ENCODE measurements at places on chromosomes 2 and 18.

DNA sequence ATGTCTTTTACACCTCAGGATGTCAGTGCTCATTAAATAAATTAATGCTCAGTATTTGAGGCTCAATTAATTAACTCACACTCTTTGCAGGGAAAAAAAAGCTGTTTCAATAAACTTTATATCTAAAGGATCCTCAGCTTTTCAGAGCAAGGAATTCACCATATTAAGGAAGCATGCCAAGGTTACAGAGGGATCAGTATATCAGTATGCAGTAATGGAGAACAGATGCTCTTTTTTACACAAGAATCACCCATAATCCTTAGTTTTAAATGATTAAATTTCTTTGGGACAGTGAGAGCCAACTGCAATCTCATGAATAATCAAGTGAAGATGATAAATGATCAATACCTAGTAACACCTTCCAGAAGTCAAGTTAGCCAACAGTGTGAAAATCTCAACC is 14.9 kb upstream of the LCT start:
- no peak for DNase-seq

GRCh38 chr18:74895686-74896085 is 298.0 kb downstream of the ZNF407 start:
- DNase-seq, result no peak

- DNase-seq, result no peak
Measured at GRCh38 chr2:9981655-9982054, 30.2 kb downstream of the GRHL1 start.

DNA sequence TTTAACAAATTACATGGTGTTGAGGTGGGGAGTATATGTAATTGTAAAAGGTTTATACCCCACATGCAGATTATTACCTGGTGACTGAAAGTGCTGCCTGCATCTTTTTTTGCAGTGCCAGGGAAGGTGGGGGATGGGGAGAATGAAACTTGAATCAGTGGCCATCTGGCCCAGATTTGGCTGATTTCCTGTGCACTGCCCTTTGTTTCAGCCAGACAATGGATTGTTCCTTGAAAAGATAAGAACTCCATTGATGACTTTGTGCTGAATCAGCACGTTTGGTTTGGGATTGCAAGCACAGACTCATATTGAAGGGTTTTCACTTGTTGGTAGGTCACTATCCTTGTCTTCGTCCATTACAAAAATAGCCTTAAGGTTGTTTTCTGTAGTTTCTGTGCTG is 20.9 kb downstream of the GREB1L start:
- no peak for DNase-seq

- no peak for DNase-seq
Measured at GRCh38 chr18:13412901-13413300, 194.3 kb downstream of the LDLRAD4 start.

DNA sequence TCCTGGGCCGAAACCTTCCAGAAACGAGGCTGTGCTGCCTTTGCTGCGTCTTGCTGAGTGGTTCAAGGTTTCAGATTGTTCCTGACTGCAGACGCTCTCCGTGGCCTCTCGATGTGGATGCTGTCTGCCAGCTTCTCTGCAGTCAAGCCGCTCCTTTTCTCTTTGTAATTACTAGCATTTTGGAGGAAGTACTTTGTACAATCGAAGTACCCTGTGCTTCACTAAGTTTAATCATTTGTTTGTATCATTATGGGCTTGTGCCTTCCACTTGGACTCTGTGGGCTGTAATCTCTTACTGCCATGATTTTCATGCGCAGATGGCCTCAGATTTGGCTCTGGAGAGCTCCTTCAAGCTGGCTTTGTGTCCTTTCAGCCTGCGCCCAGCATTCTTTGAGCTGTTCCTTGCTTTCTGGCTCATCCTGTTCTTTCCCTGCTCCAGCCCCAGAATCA is 49.3 kb downstream of the TRAF3IP1 start:
- no peak for DNase-seq

DNA sequence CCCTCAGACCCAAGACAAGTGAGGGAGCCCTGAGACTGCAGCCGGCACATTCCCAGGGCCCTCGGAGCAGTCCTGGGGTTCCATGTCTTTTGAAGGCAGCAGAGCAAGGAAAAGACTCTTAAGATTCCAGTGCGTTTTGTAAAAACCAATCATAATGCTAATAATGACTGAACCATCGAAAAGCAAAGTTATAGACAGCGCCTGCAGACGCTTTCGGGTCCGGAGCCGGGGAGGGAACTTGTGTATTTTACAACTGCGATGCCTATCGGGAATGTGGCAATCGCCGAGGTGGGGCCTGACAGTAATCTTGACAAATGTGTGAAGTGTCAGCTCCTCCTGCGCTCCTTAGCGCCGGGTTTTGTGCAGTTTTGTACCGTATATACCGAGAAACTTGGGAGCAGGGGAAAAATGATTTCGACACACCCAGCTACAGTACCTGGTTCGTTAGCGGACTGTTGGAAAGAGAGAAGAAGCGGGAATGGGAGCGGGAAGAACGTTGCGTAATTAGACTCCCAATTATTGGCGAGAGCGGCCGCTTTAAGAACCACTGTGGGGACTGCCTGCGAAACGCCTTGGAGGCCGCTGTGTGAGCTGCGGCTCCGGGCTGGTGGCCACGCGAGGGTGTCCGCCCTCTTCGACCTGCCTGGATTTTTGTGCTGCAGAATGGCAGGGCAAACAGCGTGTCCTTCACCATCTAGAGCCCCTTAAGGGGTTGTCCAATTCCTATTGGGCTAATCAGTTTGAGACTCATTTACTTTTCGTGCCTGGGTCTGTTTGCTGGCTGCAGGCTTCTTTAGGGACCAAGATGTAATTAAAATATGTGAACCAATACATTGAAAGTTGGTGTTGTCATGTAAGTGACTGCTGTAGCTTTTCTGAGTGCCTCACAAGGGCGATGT is 2.4 kb downstream of the EPAS1 start:
- DNase-seq, result no peak

DNA sequence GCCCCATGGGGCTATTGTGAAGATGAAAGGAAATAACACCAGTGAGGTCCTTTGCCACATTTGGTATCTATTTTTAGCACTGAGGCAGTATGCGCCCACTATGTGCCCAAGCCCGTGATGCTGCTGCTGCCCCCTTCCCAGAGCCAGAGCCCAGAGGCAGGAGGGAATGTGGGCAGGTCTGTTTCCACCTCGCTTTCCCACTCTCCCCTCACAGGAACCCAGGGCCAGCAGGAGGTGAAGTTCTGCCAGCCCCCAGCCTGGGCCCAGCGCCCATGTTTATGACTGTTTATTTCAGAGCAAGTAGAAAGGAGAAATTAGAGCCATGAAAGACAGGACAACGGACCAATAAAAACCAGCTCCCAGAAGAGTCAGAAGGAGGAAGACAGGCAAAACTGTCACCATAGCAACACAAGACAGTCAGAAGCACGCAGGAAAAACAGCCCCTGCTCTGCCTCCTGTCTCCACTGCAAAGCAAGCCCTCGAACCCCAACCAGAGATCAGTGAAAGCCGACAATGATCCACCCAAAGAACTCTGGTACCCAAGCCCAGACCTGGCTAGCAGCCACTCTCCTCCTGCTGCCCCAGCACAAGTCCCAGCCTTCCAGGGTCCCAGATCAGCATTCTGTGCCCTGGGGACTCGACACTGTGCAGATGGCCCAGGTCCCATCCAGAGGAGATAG is 1.4 kb downstream of the CYRIA start:
- no peak for DNase-seq

GRCh38 chr2:233852056-233852455 is 2.3 kb downstream of the HJURP start:
- no peak for DNase-seq

- peak; percentile 18 for DNase-seq
Measured at GRCh38 chr2:181677912-181678586, 2.3 kb downstream of the NEUROD1 start.

DNA sequence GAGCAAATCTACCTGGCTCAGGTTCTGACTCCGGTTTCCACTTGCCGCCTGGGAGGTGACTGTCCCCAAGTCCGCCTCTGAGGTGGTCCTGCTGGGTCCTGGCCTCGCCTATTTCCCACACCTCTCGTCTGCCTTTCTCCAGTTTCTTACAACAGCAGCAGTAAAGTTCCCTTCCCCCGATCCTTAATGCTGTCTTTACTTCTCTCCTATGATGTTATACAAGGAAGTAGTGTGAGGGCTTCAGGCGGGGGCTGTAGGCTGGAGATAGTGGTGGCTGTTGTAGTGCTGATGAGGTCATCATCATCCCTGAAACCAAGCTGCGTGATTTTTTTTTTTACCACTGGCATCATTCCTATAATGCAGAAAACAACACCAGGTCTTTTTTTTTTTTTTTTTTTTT is 18.9 kb downstream of the TGIF1 start:
- DNase-seq, result no peak

- no peak for DNase-seq
Measured at GRCh38 chr2:121197369-121198091, 87.5 kb downstream of the TFCP2L1 start.

GRCh38 chr18:60200558-60200957 is 172.0 kb downstream of the MC4R start:
- DNase-seq, result no peak

GRCh38 chr2:27843992-27844391 is 46.2 kb downstream of the RBKS start:
- DNase-seq, result no peak

GRCh38 chr2:128306081-128306930 is 12.4 kb downstream of the HS6ST1 start:
- peak; percentile 41 for DNase-seq

- DNase-seq, result no peak
Measured at GRCh38 chr2:109346601-109347228, 217.7 kb downstream of the SH3RF3 start.

- no peak for DNase-seq
Measured at GRCh38 chr2:107448160-107448559, 378.5 kb upstream of the RGPD4 start.

DNA sequence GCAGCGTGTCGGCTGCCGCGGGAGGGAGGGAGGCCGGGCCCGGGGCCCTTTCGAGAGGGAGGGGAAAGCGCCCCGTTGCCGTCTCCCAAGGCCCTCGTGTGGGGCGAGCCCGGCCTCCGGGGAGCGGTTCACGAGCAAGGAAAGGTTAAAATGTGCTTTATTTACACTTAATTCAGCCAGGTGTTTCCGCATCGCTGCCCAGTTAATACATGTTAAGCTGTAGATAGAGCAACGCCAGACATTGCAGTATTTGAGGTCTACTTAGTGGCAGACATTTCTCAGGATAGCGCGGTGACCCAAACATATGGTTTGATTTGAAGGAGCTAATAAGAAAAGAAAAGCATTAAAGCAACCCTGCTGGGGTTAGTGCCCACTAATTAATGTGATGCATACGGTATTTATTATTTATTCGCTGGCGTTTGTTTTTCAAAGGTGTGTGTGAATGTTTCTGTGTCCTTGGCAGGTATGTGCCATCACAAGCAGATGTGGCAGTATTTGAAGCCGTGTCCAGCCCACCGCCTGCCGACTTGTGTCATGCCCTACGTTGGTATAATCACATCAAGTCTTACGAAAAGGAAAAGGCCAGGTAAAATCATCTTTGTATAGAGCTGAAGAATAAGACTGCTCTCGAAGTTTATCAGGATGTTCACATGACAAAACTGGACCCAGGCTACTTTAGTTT is 571 bp downstream of the EEF1B2 start:
- no peak for DNase-seq

GRCh38 chr2:51212374-51212773 is 180.4 kb upstream of the NRXN1 start:
- DNase-seq, result no peak

DNA sequence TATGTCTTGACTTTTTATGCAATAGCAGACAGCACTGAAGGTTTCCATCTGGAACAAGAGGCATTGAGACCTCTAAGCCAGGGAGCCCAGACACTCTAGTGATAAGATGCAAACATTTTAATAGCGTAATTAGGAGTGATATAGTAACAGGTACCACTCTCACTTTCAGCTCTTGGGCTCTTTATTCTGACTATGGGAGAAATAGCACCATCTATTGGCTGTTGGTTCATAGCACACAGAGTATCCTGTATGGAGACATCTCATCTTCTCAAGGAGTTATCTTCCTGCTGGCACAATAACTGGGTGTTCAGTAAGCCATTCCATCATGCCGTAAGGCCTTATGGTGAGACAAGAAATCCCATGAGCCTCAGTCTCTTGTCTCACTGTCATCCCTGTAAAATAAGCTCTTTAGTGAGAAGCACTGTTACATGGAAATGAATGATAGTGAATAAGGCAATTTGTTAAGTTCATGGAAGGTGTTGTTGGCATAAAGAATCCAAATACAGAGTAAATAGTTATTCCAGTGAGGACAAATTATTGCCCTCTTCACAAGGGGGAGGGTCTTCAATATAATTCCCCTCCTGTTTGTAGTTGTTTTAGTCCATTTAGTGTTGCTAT is 48.3 kb downstream of the THUMPD2 start:
- no peak for DNase-seq

GRCh38 chr2:128808462-128809258 is 490.0 kb upstream of the HS6ST1 start:
- DNase-seq, result no peak

DNA sequence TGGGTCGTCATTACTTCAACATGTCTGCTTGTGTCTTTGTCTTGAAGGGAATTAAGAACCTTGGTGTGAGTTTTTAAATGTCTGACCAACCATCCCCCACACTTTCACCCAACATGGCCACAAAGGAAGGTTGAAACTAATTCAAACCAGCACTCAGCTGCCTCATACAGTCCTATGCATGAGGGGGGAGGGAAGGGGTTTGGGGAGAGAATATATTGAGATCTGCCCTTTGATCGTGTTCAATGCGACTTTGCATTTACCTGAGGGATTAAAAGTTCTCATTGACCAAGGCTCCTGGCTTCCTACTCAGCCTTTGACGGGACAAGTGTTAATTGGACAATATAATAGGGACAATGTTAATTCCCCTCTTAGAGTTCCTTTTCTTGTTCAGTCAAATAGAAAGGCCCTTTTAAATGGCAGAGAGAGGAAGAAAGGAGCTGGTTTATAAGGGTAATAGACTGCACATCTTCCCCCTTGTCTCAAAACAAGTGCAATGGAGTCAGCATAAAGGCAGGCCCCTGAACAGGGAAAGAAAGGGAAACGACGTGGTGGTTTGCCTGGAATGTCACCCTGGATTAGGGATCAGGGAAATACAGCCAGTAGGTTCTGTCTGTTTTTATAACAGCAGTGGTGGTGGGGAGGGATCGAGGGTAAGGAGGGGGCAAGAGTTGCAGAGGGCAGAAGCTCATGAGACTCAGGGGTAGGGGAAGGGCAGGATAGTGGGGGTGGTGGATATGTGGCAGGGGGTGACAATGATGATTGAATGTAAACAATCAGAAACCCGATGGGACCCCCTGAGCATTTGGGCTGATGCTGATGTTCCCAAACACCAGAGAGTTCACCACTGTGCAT is 198.7 kb downstream of the MYCN start:
- DNase-seq, result no peak

DNA sequence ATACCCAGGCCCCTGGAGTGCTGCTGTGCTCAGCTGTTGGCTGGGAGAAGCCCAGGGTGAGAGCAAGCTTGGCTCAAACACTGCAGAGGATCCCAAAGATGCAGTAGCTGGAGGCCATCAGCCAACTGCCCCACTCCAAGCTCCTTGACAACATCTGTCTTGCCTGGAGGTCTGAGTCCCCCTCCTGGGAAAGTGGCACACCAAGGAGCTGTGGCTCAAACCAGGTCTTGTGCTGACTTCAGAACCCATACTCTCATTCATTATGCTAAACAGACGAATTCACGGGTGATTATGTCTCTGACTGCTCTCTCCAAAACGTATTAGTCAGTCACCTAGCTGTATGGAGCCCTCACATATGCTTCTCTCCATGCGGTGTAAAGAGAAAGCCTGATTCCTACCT is 206.1 kb downstream of the TTC32 start:
- no peak for DNase-seq

- no peak for DNase-seq
Measured at GRCh38 chr2:187421519-187421918, 26.5 kb downstream of the CALCRL start.

All from amniotic stem cell (primary cell).